ENCODE measurements at places on chromosomes 7 and 10.

GRCh38 chr7:117716707-117717299 lies 156.4 kb downstream of the CTTNBP2 start:
- no peak for DNase-seq

GRCh38 chr7:37410305-37411229 lies 38.1 kb downstream of the ELMO1 start:
- peak; percentile 73 for DNase-seq

DNA sequence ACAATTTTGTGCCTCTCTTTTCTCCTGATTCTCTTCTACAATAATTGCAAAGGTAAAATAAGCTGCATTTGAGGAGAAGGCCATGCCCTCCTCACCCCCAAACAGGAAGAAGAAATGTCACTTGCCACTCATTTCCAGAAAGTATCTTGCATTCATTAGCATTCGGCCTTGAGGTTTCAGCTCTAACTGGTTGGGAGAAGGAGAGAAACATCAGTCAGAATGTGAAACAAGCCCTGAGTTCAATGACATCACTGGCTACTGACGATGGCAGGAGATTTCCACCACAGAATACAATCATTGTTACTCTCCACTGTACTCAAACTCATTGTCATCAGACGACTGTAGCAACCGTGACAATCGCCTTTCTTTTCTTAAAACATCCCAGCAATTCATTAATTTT lies 72.8 kb downstream of the PRKCQ start:
- DNase-seq, result no peak

GRCh38 chr7:77967429-77967828 lies 168.9 kb downstream of the PHTF2 start:
- no peak for DNase-seq

- DNase-seq, result no peak
Measured at GRCh38 chr7:128100225-128100948, 69.2 kb upstream of the LRRC4 start.

DNA sequence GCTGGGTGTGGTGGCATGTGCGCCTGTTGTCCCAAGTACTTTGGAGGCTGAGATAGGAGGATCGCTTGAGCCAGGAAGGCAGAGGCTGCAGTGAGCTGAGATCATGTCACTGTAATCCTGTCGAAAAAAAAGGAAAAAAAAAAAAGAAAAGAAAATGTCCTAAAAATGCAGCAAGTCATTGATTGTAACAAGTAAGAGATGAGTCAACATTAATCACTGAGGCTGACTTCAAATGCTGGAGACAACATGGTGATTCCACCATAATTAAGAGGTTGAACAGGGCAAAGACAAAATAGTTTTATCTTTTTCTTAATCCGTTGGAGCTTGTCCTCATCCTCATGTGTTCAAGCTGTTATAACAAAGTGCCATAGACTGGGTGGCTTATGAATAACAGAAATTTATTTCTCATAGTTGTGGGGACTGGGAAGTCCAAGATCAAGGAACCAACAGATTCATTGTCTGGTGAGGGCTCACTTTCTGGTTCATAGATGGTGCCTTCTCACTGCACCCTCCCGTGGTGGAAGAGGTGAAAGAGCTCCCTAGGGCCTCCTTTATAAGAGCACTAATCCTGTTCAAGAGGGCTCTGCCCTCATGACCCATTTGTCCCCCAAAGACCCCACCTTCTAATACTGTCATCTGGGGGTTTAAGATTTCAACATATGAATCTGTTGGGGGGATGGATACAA lies 60.3 kb downstream of the TBXAS1 start:
- no peak for DNase-seq

GRCh38 chr10:106341356-106341755 lies 823.1 kb downstream of the SORCS1 start:
- DNase-seq, result no peak

- no peak for DNase-seq
Measured at GRCh38 chr10:130121486-130122079, 11.0 kb upstream of the C10orf143 start.

- DNase-seq, result peak; percentile 19
Measured at GRCh38 chr7:128777156-128778123, 1.8 kb upstream of the OPN1SW start.

GRCh38 chr7:8260871-8261694 lies 884 bp downstream of the ICA1 start:
- peak; percentile 32 for DNase-seq

- no peak for DNase-seq
Measured at GRCh38 chr7:102942181-102942866, 29.5 kb downstream of the LRRC17 start.

DNA sequence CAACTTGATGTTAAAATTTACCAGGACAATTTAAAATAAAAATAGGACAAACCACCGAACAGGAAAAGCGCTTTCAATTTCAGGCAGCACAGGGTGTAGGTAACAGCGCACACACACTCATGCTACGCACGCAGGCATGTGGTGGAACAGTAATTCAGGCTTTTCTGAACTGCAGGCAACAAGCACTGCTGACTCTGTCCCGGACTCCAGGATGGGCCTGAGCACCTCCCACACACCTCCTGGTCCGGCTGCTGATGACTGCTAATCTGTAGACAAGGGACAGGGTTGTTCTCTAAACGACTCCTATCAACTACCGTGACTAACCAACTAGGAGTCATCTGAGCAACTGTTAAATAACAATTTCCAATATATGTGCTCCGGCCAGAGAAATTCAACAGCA lies 192.6 kb upstream of the FRMD4A start:
- DNase-seq, result no peak

DNA sequence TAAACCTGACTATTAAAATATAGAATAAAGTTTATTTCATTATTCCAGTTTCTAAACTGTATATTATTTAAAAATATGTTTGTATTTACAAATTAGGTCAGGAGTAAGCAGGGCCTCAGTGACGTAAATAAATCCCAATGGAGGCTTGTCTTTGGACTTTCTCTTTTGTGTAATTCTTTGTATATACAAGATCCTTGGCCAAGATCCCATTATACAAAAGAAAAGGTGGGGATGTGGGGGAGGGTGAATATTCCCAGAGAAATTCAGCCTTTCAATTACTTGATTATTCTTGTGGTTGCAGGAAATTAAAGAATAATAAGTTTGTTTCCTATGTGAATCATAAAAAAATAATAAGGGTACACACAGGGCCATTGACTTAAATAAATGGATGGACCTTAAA lies 178.7 kb upstream of the PRPS1L1 start:
- no peak for DNase-seq

DNA sequence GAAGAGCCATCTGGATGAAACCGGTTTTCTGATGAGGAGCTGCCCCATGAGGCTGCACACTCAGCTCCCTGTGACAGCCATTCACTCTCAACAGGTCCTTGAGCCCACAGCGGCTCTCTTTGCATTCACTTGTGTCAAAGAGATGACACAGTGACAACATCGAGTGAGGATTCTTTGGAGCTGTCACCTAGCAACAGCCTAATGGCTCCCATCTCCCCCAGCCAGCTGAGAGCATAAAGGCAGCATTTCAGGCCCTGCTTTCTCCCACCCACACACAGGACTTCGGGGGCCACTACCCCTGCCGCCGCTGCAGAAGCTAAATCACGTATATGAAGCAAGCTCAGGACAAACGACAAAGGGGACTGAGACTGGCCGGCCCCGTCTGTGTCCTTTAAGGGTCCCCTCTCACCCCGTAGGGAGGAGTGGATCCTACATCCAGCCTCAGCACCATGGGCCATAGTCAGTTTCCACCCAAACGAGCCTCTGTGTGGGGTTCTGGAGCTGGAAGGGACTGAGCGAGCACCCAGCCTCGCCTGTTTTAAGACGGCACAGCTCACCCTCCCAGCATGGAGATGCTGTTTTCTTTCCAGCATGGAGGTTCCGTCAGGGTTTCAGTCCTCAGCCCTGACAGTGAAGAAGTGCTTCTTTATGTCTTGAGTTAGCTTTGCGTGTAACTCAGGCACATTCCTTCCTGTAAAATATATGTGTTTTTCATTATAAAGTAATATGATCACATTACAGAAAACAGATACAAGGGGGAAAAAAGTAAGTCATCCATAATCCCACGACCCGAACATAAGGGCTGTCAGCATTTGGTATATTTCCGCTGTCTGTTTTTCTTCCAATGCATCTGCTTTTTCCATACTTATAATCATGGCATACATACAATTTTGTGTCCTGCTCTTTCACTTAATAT lies 4.9 kb downstream of the CPA4 start:
- no peak for DNase-seq

GRCh38 chr10:61454541-61454940 lies 1.4 kb upstream of the TMEM26 start:
- DNase-seq, result no peak

DNA sequence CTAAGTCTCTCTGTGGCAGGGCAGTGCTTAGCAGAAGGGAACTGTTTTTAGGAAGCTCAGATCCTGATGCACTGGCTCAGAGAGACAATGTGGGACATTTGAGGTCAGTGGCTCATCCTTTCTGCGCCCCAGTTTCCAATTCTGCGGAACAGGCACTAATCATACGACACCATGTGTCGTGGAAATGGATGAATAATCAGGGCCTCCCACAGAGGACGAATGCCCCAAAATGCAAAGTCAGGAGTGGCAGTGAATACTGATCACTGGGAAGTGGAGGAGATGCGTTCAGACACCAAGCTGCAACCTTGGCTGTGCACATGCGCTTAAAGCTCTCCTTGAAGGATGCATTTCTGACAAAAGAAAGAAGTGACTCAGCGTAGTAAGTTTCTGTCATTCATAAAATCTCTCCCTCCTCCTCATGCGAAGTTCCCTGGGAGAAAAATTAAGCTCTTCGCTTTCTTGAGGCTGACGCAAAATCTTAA lies 21.9 kb upstream of the ECHDC3 start:
- DNase-seq, result peak; percentile 93

DNA sequence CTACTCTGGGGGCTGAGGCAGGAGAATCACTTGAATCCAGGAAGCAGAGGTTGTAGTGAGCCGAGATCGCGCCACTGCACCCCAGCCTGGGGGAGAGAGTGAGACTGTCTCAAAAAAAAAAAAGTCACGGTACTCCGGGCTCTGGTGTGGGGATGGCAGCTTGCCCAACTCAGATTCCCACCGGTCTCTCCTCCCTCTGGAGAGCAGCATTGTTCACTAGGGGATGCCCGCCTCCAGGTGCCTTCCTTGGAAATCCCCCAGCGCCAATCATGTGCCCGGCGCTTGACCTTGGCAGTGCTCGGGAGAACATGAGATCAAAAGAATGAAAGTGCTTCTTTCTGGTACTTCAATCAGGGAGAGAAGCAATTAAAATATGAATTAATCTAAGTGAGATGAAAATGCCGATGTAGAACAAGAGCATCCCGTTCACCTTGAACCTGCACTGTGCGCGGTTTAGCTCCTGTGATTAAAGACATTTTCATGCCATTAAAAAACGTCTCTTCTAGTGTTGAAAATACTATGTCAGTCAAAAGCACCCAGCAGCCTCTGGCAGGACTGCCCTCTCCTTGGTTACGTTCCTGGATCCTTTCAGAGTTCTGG lies 1127.3 kb upstream of the AUTS2 start:
- DNase-seq, result no peak

GRCh38 chr10:92124020-92124419 lies 166.9 kb downstream of the CPEB3 start:
- DNase-seq, result no peak

DNA sequence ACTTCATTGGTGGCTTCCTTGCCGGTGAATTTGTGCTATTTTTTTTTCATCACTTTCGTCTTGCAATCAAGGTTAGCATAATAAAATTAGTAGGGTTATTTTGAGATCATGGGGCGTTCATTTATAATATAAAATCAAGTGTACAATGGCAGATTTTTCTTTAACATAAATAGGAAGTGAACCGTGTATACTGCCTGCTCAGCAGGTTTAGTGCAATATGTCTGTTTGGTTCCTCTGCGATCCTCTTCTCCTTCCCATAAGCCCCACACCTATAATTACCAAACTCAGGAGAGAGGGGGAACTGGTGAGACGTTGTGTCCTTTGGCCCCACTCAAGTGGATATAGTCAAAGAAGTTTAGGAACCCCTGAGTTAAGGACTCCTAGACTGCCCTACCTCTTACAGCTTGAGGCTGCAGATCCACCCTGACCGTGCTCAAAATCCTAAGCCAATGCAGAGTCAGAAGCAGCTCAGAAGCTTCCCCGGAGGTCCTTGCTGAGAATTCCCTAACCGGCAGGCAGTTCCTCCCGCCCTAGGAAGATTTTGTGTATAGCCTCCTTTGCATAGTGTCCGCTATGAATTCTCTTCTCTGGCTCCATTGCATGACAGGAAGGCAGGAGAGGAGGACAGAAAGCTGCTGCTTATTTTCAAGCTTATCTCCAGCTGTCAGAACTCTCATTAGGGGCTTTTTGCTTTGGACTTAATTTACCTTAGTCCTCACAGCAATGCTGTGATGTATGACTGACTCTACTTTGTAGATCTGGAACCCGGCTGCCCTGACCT lies 41.5 kb downstream of the PYROXD2 start:
- DNase-seq, result no peak

- no peak for DNase-seq
Measured at GRCh38 chr10:63822496-63822895, 301.3 kb downstream of the REEP3 start.

DNA sequence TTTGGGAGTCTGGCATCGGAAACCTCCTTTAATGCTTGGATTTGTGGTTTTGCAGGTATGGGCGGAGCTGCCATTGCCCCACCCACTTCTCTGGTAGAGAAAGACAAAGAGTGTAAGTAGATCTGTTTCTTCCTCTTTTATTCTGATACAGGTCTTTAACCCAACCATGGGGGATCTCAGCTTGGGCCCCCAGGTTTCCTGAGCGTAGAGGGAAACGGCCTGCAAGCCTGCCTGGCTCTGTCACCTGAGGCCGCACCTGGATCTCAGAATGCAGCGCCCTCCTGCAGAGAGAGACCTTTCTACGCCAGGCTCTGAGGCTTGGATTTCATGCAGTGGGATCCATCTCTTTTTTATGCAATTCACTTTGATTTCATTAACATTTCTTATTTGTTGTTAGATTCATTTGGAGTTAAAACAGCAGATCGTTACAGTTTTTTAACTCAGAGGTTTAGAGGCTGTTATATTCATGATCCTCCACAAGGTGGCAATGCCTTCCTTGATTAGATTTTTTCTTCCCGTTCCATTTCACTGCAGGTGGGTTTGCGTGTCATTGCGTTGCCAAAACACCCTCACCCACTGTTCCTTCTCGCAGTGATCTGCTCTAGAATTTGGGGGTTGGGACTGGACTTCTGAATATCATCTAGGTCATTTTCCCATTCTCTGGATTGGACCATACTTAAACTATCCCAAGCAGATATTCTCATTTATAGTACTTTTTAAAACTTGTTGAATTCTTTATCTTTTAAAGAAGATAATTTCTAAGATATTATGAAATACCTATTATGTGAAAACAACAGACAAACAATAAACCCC lies 20.0 kb downstream of the RBM17 start:
- no peak for DNase-seq

GRCh38 chr10:34286136-34286739 lies 528.9 kb downstream of the PARD3 start:
- DNase-seq, result no peak

GRCh38 chr10:70652761-70653657 lies 19.3 kb upstream of the ADAMTS14 start:
- DNase-seq, result peak; percentile 77

- DNase-seq, result no peak
Measured at GRCh38 chr10:17730667-17731066, 21.3 kb upstream of the TMEM236 start.

- DNase-seq, result no peak
Measured at GRCh38 chr7:17183630-17184328, 114.7 kb upstream of the AHR start.

All from MV-4-11 (cell line).